ENCODE measurements at places on chromosomes 11 and 22. TPM values are rescaled to one million over a fixed set of nuclear protein-coding genes. Genes with fewer than 3 reads are reported as not detected.

The OR4P4 gene
- not detected for total RNA-seq

The OR6X1 gene
- total RNA-seq, result not detected

The KCNJ4 gene
- total RNA-seq, result 0.21 TPM

The KRTAP5-7 gene
- not detected for total RNA-seq

The TRIM48 gene
- not detected for total RNA-seq

The TUB gene
- 2.9 TPM for total RNA-seq

The DHCR7 gene
- 130 TPM for total RNA-seq

The CCDC116 gene
- total RNA-seq, result 0.36 TPM

The OR10G7 gene
- total RNA-seq, result not detected

The UPB1 gene
- total RNA-seq, result 0.13 TPM

The SGSM1 gene
- total RNA-seq, result 2.4 TPM

The DESI1 gene
- 23.2 TPM for total RNA-seq

DNA sequence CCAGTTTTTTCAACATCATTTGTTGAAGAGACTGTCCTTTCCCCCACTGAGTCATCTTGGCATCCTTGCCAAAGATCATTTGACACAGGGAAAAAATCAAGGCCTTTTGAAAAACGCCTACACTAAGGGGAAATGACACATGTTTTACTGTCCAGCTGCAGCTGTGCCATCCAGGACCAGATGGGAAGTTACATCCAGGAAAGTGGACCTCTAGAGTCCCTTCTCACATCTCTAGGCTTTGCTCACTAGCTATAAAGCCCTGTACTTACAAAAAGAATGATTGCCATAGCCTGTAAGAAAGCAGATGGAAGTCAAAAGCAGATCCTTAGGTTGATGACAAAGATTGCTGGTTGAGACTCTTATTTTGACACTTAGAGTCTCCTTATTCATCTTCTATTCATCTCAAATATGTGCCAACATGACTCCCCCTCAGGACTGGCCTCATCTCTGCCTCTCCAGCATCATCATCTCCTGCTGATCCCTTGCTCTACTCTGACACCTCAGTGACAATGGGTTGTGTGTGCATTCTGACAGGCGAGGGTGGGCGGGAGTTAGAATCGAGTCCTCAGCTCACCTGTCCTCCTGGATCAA lies 22.8 kb downstream of the OSBP2 start:
- no peak for DNase-seq

- no peak for DNase-seq
Observed at GRCh38 chr11:8729837-8730696, 47.5 kb downstream of the RPL27A start.

- DNase-seq, result peak; percentile 34
Observed at GRCh38 chr22:36873614-36874308, 13.0 kb downstream of the NCF4 start.

- DNase-seq, result peak; percentile 85
Observed at GRCh38 chr22:32528984-32529982, 54.7 kb downstream of the FBXO7 start.

GRCh38 chr11:21641869-21642268 lies 551.0 kb upstream of the ANO5 start:
- DNase-seq, result no peak

DNA sequence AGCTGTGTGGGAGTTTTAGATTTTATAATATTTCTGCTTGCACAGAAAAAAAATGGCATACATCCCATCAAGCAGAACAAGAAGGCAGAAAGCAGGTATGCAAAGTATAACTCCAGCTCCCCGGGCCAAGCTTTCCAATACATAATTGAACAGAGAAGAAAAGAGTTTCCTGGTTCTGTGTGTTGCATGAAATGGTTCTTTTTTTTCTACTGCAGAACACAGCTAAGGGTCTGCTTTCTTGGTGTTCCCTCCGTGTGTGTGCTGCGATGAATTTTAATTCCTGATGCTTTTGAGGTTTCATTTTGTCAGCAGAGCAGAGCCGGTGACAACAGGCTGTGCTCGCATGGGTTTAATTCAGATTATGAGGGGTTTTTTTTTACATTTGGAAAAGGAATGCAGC lies 70.7 kb upstream of the TTC12 start:
- DNase-seq, result no peak

GRCh38 chr11:73195191-73196007 lies 22.7 kb upstream of the P2RY2 start:
- DNase-seq, result no peak

DNA sequence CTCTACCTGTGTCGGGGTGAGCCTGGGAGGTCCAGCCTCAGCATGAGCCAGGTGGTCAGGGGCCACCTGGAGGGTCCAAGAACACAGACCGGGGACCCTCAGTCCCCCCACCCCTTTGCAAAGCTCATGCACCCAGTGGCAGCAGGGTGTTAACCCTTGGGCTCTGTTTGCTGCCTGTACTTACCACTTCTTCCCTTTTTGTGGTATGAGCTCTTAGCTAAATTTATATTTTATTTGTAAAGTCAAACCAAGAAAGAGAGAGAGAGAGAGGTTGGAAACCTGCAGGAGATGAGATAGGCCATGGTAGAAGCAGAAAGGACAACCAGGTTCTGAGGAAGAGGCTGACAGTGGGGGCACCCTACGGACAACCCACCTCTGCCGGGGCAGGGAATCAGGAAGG lies 29.9 kb downstream of the IL10RA start:
- no peak for DNase-seq

DNA sequence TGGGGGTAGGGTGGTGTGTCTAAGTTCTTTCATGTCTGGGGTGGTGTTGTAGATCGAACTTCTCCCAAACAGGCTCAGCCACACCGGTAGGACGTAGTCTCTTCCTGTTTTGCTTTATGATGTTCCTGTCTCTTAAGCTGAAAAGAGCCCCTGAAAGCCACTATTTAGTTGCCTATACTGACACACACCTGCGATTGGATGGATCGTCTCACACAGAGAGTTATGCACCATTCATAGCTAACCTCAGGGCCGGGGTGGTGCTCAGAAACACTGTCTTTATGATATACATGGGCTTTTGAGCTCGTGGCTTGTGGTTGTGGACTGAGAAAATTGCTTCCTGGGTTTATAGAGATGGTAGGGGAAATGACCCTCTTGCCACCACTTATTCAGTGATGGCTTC lies 137.6 kb downstream of the TEAD1 start:
- DNase-seq, result no peak

DNA sequence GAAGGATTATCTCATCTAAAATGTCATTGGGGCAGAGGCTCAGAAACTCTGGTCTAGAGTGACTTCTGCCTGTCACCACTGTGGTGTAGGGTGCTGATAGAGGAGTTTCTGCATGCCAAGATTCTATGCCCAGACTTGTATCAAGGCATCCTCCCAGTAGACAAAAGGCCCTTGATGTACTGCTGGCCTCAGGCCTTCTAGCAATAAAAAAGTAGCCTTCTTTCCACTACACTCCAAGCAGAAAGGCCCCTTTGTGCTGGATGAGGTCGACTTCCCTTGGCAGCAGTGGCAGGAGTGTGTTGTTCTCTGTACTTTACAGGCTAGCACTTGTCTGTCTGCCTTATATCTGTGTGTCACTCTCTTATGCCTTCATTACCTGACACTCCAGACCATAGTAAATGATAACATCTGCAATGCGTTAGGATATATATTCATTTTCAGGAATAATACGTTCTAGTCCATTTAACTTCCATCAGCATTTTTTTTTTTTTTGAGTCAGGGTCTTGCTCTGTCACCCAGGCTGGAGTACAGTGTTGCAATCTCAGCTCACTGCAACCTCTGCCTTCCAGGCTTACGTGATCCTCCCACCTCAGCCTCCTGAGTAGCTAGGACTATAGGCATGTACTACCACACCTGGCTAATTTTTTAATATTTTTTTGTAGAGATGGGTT lies 49.5 kb upstream of the RRM1 start:
- DNase-seq, result no peak

DNA sequence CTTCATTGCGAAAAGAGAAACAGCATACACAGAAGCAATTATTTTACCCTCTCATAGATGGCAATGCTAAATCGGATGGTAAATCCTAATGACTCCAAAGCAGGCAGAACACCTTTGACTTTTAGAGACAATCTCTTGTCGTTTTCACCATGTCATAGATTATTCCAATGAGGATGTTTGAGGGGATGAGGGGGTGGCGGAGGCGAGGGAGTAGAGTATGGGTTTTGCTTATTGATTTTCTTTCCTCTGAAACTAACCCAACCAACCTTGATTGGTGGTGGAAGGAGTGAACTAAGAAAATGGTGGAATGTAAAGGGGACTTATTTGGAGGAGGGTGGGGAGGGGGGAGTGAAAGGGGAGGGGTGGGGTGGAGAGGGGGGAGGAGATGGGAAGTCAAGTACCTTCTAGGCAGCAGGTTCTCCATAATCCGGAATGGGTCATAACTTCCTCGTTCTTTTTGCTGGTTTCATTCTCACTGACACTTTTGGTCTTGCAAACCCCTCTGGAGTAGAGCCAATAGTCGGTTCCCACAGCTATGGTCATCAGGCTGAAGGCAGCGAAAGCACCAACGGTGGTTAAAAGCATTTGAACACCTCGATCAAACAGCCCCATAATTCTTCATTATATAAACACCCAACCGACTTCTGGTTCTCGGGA lies 1.5 kb downstream of the CACNG2 start:
- no peak for DNase-seq

DNA sequence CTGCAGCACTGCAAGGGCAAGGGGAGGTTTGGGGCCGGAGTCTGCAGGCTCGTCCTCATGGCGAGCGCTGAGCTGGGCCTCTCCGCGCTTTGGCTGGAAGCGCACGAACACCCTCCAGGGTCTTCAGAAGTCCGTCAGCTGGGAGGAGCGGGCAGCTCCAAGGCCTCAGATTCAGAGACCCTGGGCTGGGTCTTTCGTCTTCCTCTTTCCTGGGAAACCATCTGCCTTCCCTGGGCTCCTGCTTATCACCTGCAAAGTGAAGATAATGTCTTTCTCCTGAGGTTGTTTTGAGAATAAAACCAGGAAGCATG lies 525.6 kb downstream of the BRD1 start:
- DNase-seq, result no peak

DNA sequence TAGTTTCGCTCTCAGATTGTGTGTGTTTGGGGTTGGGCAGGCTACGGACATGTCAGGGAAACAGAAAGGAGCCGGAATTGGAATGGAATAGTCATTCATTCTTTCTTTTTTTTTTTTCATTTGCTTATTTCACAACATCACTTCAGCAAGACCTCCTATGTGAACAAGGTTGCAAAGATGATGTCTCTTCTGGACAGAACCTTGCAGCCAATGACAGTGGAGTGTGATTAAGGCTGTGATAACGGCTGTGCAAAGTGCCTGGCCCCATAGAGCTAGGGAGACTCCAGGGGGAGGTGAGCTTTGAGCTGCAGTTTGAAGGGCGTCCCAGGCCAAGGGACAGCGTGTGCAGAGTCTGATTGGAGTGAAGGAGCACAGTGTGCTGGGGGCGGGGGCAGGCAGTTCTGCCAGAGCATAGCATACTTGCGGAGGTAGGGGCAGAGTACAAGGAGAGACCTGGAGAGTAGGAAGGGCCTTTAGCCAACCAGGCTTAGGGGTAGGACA lies 3.4 kb downstream of the TIGD3 start:
- no peak for DNase-seq

- DNase-seq, result no peak
Observed at GRCh38 chr11:134599299-134599771, 187.3 kb upstream of the B3GAT1 start.

DNA sequence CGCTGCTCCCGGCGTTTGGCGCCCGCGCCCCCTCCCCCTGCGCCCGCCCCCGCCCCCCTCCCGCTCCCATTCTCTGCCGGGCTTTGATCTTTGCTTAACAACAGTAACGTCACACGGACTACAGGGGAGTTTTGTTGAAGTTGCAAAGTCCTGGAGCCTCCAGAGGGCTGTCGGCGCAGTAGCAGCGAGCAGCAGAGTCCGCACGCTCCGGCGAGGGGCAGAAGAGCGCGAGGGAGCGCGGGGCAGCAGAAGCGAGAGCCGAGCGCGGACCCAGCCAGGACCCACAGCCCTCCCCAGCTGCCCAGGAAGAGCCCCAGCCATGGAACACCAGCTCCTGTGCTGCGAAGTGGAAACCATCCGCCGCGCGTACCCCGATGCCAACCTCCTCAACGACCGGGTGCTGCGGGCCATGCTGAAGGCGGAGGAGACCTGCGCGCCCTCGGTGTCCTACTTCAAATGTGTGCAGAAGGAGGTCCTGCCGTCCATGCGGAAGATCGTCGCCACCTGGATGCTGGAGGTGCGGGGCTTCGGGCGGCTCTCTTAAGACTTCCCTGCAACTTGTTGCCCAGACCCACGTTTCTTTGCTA lies at the start of gene CCND1:
CCND1 (plus strand) TSS at position 162 of the 587 bp plus-strand sequence; CDS start at position 320, 158 bp downstream.
- DNase-seq, result peak; percentile 74

DNA sequence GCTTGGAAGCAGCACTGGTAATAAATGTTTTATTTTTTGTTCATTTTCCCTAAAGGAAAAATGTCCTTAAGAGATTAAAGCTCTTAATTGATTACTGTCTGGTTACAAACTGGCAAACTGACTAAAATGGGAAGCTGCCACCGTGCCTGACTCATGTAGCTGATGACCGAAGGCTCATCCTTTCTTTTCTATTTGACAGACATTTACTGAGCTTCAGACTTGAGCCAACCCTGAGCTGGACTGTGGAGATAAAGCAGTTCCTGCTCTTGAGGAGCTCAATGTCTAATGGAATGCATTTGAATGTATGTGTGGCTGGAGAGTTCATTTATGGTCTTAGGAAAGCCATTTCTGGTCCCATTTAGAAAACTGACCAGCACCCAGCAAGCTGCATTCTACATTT lies 91.3 kb downstream of the RNF169 start:
- DNase-seq, result no peak

DNA sequence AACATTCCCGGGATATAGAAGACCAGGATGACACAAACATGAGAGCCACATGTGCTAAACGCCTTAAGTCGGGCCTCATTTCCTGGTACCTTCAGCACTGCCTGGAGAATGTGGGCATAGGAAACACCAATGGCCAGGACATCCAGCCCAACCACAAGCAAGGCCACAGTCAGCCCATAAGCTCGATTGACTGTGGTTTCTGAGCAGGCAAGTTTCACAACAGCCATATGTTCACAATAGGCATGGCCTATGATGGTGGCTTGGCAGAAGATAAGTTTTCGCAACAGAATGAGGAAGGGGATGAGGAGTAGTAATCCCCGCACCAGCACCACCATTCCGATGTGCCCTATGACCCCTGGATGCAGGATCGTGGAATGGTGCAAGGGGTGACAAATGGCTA lies 26.9 kb upstream of the OR56A1 start:
- no peak for DNase-seq

- no peak for DNase-seq
Observed at GRCh38 chr11:638631-639331, 1.7 kb downstream of the DRD4 start.

Measured in endothelial cell (in vitro differentiated cells).